ENCODE measurements at places on chromosomes 1 and 21.

DNA sequence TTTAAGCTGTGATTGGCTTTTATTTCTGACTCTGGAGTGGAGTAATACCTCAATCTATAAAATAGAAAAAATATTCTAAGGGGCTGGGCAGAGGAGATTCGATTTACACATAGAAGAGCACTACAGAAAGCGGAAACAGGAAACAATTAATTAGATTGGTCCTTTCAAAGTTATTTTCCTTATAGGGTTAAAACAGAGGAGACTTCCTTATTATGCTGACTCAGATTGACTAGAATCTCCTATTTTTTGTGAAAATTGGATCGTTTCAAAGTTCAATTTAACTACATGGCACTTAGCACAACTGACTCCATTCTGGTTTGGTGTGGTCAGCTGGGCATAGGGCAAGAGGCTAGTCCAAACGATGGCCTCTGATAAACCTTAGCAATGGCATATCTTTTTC lies 48.3 kb upstream of the NCAM2 start:
- no peak for DNase-seq

GRCh38 chr1:59272507-59272906 lies 24.4 kb upstream of the FGGY start:
- peak; percentile 65 for DNase-seq

GRCh38 chr1:44592208-44593145 lies 81.8 kb downstream of the TMEM53 start:
- DNase-seq = no peak

DNA sequence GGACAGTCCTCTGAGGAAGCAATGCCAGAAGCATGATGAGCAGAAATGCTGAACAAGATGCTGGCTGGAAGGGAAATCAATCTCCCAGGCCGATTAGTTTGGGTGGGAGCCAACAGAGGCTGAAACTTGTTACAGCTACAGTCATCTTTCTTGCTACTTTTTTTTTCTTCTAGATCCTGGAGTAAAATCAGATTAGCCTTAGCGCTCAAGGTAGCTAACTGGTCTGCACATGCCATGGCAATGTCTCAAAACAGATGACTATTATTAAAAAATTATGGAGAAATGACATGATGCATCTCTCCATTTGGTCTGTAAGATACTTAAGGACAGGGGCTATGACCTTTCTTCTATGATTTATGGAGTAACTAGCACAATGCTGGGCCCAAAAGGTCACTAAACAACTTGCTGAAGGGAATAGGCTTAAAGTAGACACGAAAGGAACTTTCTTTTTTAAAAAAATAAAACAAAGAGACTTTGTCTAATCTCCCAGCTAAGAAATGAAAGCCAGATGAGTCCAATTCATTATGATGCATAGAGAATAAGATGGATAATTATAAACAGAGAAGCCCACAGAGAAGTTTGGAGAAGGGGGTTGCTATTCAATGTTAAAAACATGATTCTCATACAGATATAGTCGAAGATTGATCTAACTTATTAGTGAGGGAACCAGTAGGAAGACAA lies 42.5 kb downstream of the UTP25 start:
- DNase-seq = no peak

DNA sequence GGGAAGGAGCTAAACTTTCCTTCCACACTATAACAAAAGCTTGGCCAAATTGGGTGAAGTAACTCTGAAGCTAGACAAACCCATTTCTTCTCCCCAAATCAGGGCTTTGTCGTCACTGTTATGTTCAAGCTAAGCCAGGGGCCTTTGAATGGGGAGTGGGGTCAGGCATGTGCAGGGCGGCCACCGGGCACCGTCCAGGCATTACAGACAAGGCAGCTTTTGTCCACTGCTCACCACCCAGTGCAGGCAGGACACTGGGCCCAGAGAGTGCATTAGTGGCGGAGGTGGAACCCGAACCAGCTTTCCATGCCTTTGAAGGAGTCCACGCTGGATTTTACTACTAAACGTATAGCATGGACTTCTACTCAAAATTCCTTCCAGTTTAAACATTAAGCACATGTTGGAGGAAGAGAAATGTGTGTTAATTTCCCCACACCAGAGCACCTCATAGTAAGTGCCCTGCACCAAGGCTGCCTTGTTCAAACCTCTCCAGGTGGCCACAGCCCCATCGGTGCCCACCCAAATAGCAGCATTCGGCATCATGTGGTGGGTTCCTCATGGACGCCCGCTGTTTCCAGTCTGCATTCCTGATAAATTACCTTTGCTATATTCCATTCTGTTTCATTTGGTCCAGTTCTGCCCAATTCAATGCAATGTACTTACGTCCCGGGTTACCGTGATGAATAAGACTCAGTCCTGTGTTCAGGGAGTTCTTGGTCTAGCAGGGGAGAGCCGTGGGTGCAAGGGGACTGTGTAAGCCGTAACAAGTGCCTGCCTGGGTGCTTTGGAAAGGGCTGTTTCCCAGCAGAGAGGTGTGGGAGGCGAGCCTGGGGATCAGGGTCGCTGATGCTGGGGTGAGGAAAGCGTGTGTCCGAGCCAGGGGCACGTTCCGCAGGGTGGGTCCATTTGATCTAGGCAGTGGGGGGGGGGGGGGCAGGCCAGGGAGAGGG lies 1.6 kb downstream of the UBASH3A start:
- DNase-seq = no peak

DNA sequence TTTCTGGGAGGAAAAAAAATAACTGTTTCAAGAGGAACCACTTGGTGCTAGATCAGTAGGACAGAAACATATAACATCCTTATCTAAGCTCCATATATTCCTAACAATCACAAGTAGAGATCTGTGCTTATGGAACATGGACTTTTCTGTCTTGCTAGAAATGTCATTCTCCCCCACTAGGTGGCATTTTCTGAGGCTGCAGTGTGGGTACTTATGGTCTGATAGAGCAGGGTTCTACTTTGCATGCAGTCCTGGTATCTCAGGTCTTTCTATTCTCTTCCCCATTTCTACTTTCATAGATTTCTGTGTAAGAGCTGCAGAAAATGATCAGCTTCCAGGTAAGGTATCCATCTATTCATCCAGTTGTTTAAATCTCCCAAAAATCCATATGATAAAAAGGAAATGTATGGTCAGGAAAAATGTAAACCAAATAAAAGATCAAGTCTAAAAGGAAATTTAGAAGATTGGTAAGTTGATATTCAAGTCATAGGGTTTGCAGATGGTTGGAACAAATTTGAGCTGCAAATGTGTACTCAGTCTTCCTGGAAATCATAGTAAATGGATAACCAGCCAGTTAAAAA lies 1.5 kb downstream of the ZNF684 start:
- DNase-seq = peak; percentile 59

DNA sequence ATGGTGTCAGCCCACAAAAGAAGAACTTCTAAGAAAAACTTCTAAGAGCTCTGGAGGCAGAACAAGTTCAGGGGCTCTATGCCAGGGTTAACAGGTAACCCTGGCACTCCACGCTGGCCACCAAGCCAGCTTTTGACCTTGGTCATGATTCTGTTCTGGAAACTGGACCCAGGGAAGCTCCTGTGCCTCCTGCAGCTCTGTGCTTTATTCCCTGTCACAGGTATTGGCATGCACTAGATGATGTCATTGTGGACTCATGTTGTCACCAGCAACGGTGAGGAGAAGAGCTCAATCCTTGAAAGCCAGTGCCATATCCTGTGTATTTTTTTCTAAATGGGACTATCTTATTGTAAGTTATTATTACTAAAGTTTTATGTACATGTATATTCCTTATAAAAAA lies 56.7 kb upstream of the GCLM start:
- DNase-seq = no peak

DNA sequence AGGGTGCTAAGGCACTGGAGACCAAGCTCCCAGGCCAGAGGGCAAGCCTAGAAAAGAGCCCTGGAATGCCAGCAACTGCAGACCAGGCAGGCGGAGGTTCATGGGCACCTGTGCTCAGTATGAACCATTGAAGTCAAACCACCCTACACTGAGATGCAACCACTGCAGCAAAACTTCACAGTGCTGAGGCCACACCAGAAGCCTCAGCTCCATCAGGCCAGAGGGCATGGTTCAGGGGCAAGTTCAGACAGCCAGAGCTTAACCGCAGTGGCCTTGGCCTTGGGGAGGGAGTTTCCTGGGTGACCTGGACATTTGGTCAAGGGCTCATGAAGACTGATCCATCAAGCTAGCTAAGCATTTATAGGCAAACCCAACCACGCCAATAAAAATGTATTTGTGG lies 7.1 kb downstream of the RCC2 start:
- DNase-seq = no peak

DNA sequence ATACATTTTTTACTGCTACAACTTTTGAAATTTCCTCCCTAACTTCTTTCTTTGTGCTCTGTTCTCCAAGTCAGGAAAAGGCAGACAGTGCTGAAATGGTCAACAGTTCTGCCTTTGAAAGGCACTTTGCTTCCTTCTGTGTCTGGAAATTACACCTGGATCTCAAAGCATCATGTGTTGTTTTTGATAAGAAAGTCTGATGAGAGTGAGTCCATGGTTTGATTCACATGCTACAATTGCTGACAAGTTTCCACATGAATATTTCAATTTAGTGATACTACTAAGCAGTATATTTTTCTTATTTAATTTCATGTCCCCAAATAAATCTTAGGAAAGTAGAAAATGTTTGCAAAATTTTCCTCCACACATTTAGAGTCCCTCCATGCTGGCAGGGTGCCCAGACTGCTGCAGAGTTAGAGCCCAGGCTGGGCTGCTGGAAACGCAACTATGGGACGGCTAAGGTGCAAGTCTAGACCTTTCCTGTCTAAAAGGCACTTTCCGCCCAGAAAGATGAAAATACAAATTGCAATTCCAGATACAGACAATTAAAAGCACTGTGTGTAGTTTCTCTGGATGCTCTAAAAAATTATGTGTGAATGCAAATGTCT lies 96.6 kb upstream of the RUNX1 start:
- DNase-seq = peak; percentile 25

- no peak for DNase-seq
These were observed 77.1 kb downstream of the TOMM20 start for GRCh38 chr1:235051521-235051920.

DNA sequence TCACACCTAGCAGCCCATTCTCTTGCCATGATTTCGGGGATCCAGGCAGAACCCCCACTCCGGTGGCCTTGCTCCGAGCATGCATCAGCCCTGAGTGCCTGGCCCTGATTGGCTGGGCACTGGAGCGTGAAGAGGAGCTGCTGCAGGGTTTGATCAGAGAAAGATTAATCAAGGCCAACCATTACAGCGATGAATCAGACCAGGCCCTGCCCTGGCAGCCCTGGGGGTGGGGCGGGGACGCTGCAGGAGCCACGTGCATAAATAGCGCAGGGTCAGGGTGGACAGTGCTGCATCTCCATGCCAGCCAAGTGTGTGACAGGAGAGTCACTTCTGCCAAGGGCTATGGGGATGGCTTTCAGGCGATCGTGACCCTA lies 3.4 kb upstream of the FAM131C start:
- peak; percentile 67 for DNase-seq

- no peak for DNase-seq
These were observed 6.1 kb downstream of the FAM3B start for GRCh38 chr21:41322496-41323382.

- peak; percentile 68 for DNase-seq
These were observed 22.9 kb upstream of the DISC1 start for GRCh38 chr1:231603598-231604275.

DNA sequence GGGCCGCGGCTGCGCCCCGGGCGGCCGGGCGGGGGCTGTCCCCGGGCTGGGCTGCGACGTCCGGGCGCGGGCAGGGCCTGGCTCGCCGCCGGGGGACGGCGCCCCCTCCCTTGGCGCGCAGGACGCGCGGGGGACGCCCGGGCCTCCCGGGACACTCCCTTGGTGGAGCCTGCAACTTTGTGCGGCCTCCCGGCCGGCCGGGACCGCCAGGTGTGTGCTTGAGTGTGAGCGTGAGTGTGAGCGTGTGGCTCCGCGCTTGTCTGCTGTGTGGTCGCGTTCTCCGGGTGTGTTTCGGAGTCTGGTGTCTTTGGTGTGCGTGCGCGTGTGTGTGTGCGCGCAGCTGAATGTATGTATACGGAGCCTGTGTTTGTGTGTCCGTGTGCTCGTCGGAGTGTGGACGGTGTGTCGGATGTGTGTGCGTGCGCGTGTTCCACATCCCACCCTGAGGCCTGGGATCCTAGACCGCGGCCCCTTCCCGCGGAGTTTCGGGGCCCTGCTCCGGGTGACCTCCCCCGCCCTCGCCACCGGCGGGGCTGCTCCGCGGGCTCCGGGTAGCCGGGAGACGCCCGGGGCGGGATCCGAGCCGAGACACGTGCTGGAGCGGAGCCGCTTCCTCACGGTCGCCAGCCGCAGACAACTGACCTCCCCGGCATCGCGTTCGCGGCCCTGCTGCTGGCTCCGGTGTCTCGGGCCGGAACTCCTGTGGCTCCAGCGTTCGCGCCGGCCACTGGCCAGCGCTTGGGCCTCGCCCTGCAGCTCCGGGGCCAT lies 1.7 kb downstream of the PTPRU start:
- DNase-seq = peak; percentile 66

- DNase-seq = no peak
These were observed 201.1 kb upstream of the POGK start for GRCh38 chr1:166638137-166638536.

DNA sequence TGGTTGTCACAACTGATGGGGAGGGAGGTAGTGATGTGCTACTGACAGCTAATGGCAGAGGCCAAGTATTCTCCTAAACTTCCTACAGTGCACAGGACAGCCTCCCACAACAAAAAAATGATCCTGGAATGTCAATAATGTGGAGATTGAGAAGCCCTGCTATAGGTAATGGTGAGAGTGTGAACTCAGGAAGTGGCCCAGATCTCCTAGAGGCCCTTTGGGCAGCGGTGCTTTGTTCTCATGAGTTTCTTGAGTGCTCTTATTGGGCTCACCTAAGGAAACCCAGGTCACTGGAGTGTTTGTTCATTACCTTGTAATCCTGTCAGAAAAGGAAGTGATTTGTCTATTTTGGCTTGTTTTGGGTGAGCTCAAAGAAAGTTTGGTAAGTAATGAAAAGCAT lies 5.9 kb downstream of the OTUD3 start:
- no peak for DNase-seq

DNA sequence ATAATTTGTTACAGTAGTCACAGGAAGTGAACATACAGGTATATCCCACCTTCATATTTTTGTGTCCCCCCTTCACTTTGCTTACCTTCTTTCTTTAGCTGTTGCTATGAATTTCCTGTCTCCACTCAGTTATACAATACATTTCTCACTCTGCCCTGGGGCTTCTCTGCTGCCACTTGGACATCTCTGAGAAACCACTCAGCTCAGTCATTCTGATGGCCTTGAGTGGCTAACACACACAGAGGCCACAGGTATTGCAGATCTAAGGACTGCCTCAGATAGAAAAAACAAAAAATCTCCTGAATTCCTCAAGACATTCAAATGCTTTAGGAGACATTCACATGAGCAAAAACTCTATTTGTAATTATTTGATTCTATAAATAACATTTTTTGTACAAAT lies 87.7 kb downstream of the OLFM3 start:
- no peak for DNase-seq

- no peak for DNase-seq
These were observed 13.4 kb upstream of the NRIP1 start for GRCh38 chr21:15078180-15078579.

All from astrocyte of the hippocampus (primary cell).